Osteocyte (in vitro differentiated cells): ENCODE measurements at places on chromosomes 1 and 21. TPM values are rescaled to one million over a fixed set of nuclear protein-coding genes. Genes with fewer than 3 reads are reported as not detected.

Gene PDZK1IP1
- total RNA-seq: not detected in 2 replicates

Gene IKBKE
- total RNA-seq: 7.5 and 8.5 TPM in 2 replicates

Gene KCNQ4
- total RNA-seq: 0.51 and 0.63 TPM in 2 replicates

DNA sequence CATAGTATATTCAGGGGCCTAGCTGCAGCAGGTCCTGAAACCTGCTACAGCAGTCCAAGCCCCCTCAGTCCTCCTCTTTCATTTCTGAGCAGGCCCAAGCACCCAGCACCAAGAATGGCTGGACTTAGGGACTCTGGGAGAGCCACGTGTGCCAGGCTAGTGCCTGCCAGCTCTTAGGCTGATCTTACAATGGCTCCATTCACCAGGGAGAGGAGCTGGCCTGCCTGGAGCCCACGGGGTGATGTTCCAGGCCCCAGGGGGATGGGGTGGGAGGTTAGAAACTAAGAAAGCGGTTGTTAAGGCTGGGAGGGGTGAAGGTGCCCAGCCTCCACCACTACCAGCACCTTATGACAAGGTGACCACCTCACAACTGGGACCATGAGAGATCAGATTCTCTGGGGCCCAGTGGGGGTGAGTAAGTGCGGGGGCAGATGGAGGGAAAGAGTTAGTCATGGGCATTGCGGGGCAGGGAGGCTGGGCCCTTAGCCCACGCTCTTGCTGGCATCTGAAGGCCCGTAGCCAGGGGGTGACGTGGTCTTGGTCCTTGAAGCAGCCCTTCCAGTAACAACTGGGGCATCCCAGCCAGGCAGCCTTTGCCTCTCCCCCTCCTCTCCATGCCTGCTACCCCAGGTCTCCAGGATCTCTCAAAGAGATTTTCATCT lies 30.3 kb upstream of the CLIC4 start:
- no peak for DNase-seq
- H3K4me1 ChIP-seq: peaks cover 20% of the 10 kb centered on the region
- H3K27ac ChIP-seq: no peak overlapping the region
- H3K4me3 ChIP-seq: no peak overlapping the region
- H3K36me3 ChIP-seq: no peaks in the 10 kb centered on the region

Gene CAPN8
- not detected in 2 replicates for total RNA-seq

Gene LCE6A
- not detected in 2 replicates for total RNA-seq
